ENCODE measurements at places on chromosomes 1 and 21.

- DNase-seq = no peak
Measured at GRCh38 chr1:44328671-44329416, 26.2 kb downstream of the ERI3 start.

DNA sequence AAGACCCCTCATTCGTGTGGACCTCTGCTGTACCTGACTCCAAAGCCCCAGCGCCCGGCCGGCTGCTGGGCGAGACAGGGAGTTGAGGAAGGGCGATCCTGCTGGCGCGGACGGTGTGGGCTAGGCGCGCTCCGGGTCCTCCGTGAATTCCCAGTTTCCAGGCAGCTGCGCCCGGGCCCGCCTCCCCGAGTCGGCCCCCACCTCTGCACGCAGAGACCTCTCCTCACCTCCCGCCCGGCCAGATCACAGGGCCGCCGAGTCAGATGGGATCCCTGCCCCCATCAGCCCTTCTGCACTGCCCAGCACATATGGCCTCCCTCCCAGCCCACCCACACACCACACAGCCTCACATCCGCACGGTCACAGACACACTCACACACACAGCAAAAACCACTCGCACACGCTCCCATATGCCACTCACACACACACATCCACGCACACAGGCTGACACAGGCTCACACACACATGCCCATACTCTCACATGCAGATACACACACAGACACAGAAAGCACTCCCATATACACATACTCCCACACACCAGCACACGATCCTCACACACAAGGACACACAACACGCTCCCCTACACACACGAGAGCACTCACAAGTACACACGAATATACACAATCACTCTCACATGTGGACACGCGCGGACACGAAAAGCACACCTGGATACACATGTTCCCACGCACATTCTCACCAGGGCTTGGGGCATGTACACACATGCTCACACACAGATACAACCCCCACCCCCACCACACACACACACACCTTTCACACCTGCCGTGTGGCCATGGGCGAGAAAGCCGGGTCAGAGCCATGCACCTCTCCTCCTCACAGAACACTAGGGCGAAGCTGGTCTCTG, 7.2 kb upstream of the GUCA2B start:
- DNase-seq = no peak

- peak; percentile 45 for DNase-seq
Measured at GRCh38 chr1:116569776-116570357, 959 bp downstream of the CD58 start.

DNA sequence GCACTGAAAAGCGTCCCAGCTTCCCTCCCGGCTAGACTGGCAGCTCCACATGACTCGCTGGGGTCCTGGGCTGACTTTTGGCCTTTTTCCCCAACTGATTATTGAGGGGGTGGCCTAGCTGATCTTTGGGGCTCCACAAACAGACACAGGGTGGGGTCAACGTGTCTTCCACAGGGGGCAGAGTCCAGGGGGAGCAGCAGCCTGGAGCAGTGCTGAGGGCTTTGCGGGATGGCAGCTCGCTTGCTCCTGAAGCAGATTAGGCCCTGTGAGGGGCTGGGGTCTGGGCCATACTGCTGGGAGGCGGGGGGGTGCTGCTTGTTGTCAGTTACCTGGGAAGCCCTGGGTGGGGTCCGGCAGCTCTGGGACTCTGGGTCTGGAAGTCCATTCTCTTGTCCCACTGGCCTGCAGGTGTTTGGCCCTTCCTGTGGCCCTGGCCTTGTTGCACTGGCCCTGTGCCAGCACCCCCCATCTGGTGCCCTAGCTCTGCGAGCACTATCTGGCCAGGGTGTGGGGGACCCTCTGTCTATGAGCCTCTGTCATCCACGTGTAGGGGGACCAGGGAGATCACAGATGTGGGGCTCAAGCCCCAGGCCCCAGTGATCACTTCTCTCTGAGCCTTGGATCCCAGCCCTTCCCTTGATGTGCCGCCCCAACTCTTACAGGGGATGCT, 12.3 kb upstream of the HES5 start:
- no peak for DNase-seq

DNA sequence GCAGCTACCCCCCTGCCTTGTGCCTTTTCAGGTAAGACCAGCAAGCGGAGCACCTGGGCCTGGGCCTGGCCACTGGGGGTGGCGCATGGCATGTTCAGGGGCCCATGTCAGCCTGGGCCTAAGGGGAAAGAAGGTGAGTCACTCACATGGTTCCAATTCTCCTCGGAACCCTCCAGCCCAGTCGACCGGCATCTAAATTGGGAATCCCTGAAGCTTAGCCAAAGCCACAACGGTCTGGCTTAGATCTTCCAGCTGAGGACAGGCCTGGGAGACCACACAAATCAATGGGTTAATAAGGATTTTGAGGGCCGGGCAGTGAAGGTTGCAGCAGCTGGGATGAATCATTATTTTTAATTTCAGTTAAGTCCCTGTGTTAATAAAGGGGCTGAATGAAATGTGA, 145.1 kb upstream of the SMYD2 start:
- DNase-seq = no peak

DNA sequence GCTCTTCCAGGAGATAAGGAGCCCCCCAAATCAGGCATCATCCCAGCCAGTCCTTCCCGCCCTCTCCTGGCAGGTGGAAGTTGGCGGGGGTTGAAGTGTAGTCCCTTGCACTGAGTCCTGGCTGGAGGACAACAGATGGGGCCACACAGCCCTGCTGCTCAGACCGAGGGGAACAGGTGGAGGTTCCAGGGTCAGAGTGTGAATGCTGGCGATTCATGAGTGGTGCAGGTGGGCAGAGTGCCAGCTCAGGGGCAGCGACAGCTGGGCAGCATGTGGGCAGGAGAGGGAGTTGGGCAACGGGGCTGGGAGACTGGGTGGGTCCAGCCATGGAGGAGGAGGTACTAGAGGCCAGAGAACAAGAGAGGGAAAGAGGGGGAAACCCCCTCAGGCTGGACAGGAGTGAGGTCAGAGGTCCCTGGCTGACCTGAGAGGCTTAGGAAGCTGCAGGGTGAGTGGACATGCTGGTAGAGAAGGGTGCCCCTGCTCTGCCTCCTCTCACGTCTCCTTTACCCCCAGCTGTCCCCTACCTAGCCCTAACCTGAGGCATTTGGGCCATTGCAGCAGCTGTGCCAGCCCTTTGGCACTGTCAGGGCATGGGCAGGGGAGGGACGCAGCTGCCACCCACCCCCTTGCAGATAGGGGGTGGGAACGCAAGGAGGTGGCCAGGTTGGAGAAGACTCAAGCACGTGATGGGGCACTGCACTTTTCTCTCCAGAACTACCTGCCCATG, 11.3 kb upstream of the ADORA1 start:
- DNase-seq = no peak

GRCh38 chr1:109754738-109755137, 9.0 kb downstream of the EPS8L3 start:
- no peak for DNase-seq

DNA sequence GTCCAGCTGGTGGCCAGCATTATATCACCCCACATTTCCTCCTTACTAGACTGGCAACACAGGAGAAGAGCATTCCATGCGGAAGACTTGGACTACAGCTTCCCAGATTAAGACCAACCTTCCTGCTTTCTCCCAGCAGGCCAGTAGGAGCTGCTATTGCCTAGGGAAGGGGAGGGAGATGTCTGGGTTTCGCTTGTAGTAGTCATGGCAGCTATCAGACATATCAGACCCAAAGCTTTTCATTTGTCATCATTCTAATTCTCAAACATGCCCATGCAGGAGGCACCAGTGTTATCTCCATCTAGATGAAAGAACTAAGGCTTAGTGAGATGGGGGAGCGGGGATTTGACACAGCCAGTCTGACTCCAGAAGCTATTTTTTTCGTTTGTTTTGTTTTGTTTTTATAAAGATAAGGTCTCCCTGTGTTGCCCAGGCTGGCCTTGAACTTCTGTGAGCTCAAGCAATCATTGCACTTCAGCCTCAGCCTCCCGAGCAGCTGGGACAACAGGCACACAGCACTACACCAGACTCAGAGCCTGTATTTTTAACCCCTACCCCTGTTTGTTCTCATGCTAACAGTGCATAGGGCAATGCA, 4.5 kb downstream of the PLA2G2A start:
- DNase-seq = no peak

DNA sequence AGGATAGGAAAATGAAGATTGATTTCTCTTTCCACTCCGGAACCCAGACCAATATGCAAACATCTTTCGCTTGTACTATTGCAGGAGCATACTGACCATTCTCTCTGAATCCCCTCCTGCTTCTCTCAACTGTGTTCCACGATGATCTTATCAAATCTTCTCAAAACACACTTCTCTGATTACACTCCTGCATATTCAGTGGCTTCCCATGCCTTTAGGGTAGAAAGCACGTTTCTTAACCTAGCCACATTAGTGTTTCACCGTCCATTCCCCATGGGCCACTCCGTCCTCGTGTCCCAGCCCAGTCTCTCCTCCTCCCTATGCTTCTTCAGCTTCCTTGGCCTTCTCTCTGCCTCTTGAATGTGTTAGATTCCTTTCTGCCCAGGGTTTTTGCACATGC, 198.5 kb downstream of the ZP4 start:
- DNase-seq = no peak

DNA sequence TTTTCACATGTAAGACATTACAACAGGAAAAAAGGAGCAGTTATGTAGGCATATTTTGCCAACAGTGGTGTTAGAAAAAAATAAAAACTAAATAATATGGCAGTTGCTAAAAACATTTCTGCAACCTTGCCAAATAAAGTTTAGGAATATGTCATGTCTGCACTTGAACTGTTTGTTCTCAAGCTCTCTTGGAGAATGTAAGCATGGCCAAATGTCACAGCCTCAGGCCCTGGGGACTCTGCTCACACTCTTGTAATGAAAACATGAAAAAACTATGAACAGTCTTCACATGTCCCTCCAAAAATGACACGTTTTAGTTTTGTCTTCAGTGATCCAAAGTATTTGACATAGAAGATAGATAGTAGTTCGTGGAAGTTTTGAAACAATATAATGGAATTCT, 753.3 kb downstream of the LTN1 start:
- no peak for DNase-seq

- DNase-seq = no peak
Measured at GRCh38 chr1:227808566-227808965, 6.9 kb upstream of the PRSS38 start.

- no peak for DNase-seq
Measured at GRCh38 chr1:30755746-30756145, 1.8 kb downstream of the LAPTM5 start.

- DNase-seq = peak; percentile 37
Measured at GRCh38 chr1:2821966-2822620, 20.6 kb upstream of the TTC34 start.

GRCh38 chr1:1058921-1059493, 15.1 kb downstream of the RNF223 start:
- no peak for DNase-seq

DNA sequence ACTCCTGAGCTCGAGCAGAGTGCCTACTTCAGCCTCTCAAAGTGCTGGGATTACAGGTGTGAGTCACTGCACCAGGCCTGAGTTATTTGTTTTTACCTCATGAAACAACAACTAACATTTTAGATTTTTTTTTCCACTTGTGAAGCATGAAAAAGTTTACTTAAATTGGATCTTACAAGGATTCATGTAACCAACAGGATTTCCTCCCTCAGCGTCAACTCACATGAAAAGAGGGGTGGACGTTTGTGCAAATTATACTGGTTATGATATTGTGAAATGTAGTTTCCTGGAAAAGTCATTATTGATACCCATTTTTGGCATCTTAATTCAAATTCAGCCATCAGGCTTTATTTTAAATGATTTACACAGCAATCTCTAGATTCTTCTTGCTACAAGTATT, 6.5 kb downstream of the CNST start:
- DNase-seq = no peak

DNA sequence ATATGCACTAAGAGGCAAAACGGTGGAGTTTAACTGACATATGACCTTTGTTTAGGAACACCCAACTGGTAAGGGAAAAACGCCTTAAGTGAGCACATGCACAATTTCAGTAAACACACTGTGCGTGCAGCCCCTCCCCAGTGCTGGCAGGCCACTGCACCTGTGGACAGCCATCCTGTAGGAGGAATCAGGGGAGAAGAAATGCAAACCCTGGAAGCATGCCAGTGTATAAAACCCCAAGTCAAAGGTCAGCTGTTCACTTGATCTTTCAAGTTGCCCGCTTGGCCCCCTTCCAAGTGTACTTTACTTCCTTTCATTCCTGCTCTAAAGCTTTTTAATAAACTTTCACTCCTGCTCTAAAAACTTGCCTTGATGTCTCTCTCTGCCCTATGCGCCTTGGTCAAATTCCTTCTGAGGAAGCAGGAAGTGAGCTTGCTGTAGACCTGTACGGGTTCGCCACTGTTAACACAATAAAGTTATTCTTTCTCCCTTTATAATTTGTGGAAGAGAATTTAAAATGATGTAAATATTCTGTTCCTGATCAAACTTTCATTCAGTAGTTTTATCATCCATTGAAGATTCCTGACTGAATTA, 31.8 kb downstream of the USP25 start:
- no peak for DNase-seq

- DNase-seq = no peak
Measured at GRCh38 chr1:42420911-42421585, 34.8 kb downstream of the ZMYND12 start.

DNA sequence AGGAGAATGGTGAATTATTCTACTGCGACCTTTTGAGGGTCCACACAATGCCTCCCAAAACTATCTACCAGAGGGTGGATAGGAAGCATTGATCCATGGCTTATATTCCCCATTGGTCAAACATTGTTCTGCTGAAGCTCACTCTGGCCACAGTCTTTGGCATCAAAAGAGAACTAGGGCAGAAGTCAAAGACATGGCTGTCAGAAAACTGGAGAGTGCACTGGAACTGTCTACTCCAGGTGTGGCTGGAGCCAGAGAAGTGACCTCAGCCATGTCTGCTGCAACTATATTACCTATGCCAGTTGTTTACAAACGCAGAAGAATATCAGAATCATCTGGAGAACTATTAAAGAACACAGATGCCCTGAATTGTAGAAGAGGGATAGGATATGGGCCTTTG, 238.7 kb upstream of the USP25 start:
- no peak for DNase-seq

- no peak for DNase-seq
Measured at GRCh38 chr1:86394416-86394815, 1.7 kb downstream of the ODF2L start.

DNA sequence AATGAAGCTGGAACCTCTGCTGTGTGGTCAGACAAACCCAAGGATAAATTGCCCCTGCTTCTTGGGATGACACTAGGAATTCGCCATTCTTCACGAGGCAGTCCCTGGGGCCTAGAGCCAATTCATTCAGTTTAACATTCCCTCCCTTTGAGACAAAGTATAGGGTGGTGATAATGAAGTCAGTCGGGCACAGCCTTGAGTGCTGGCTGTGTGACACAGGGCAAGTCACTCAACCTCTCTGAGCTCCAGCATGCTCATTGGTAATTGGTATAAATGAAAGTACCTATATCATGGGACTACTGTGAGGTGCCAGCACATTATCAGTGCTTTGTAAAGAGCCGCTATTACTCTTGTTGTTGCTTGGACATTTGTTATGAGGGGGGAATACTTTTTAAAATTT, 64.9 kb upstream of the DIRAS3 start:
- no peak for DNase-seq

GRCh38 chr1:911875-912739, 11.6 kb upstream of the SAMD11 start:
- DNase-seq = no peak
